Activated T-helper 1 cell treated with anti-CD3 and anti-CD28 coated beads, Interleukin-12 subunit alpha, Interleukin-12 subunit beta, Interleukin-2, Interleukin-4 antibody, amounts not matched to agents 30 ng/mL and 10 ng/mL and 1 ng/mL, durations not matched to agents 14 hours and 24 hours and 36 hours (primary cell): ENCODE measurements at places on chromosomes 16 and 17. TPM values are rescaled to one million over a fixed set of nuclear protein-coding genes. Genes with fewer than 3 reads are reported as not detected.

The PGAP6 gene
- 35.7 and 36.3 TPM in 2 replicates for total RNA-seq

The TP53TG3F gene
- not detected in 2 replicates for total RNA-seq

The EMP2 gene
- not detected in 2 replicates for total RNA-seq

DNA sequence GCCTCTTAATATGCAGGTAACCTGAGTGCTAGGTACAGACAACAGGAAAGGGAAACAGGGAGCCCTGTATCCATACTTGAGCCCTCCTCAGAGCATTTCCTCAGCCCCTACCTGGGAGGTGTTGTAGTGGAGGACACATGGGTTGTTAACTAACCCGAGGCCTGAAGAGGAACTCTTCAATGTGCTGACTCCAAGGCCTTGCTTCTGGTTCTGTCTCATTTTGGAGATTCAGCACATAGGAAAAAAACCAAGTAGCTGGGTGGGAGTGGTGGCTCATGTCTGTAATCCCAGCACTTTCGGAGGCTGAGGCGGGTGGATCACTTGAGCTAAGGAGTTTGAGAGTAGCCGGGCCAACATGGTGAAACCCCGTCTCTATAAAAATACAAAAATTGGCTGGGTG is 24.8 kb downstream of the SNX11 start:
- DNase-seq, result no peak

- DNase-seq, result no peak
Measured at GRCh38 chr17:29593591-29594518, 923 bp downstream of the ANKRD13B start.

GRCh38 chr16:88790312-88791211 is 5.5 kb upstream of the PIEZO1 start:
- no peak for DNase-seq
